AML-193 (cell line): ENCODE measurements at places on chromosomes 7 and 10.

- no peak for DNase-seq
These were observed 10.4 kb downstream of the ATG9B start for GRCh38 chr7:151013733-151014497.

GRCh38 chr10:109866995-109867635 is 56.2 kb downstream of the XPNPEP1 start:
- no peak for DNase-seq

DNA sequence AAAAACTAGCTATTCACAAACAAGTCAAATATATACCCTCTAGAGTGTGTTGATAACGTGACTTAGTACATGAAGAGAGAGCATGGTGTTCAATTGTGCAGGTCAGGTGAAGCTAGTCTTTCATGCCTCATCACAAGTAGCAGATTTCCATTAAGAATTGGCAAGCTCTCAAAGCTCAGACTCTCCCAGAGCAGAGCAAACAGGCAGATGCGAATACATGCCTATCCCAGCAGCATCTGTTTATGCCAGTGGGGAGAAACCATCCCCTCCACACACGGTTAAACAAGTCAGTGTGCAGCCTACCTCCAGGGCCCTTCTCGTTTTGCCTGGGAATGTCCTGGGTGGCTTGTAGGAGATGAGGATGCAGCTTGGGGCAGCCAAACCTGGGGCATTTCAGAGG is 532.5 kb upstream of the C7orf33 start:
- no peak for DNase-seq

DNA sequence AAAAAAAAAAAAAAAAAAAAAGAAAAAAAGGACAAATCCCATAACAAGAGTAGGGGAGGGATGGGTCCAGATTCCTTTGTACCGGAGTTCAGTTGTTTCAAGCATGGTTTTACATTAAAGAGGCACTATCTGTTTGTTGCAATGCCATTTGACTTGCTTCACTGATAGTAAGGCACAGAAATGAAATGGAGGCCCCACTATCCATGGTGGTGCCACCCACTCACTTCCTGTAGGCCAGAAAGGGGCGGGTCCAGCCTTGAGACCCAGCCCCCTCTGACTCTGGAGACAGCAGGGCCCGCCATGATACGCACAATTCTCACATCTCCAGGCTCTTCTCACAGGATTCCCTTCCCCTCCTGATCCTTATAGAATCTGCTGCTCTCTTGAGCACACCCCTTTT is 100.0 kb downstream of the CLEC2L start:
- no peak for DNase-seq

- DNase-seq, result no peak
These were observed 53.8 kb downstream of the RGS10 start for GRCh38 chr10:119488675-119489074.
